ENCODE measurements at places on chromosomes 12 and 14. TPM values are rescaled to one million over a fixed set of nuclear protein-coding genes. Genes with fewer than 3 reads are reported as not detected.

The SLC25A47 gene
- 0.17 TPM for total RNA-seq

The PCED1B gene
- 0.86 TPM for total RNA-seq

The BHLHE41 gene
- 4.7 TPM for total RNA-seq

The BCL11B gene
- total RNA-seq = 1.1 TPM

The PLA2G1B gene
- 2.0 TPM for total RNA-seq

The FGF23 gene
- total RNA-seq = not detected

Measured in HCT116 (cell line).